ENCODE measurements at places on chromosomes 12 and 14. TPM values are rescaled to one million over a fixed set of nuclear protein-coding genes. Genes with fewer than 3 reads are reported as not detected.

DNA sequence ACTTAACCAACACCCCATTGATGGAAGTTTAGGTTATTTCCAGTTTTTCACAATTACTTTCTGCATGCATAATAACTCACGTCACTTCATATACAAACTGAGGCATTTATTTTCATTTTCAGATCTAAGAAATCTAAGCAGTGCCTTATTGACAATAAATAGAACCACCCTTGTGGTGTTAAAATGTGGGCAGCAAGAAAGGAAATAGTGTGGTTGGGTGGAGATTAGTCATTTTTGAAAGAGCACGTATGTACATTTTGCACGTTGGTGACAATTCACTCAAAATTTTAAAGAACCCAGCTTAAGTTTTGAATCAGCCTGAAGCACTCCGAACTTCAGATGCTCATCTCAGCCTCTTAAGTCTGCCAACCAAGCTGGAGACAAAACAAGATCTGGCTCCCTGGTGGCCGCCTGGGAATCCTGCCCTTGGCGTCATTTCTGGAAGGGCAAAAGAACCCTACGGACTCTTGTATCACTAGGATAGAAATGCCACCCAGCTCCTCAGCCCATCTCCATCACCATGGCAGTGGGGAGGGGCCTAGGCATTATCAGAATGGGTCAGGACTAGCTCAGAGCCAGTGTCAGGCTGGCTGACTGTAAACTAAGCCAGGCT is 89.5 kb upstream of the BCL2L14 start:
- no peak for DNase-seq

- no peak for DNase-seq
Measured at GRCh38 chr12:3097836-3098235, 20.7 kb downstream of the TSPAN9 start.

DNA sequence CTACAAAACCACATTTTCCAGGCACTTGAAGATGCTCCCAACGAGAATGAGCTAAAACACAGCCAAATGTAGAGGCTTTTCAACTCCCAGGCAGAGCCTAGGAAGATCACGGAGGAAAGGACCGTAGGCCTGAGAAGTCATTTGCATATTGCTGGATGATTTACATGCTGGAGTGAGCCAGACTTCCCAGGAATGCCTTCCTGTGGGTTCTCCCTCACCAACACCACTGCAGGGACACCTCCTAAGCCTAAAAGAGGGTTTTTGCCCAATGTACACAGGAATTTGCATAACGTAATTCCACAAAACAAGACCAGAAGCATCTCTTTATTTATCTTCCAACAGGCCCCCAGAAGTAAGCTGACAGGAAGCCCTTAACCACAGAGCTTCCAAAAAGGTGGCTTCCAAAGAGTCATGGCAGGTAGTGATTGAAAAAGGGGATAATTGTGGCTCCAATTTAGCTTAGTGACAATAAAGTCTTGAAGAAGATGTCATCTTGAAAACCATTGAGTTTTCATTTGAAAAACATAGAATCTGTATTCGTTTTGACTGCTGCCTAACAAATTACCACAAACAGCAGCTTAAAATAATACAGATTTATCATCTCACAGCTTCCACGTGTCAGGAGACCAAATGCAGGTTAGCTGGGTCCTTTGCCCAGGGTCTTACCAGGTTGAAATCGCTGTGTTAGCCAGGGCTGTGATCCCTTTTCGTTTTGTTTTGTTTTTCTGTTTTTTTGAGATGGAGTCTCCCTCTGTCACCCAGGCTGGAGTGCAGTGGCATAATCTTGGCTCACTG is 116.2 kb downstream of the EGLN3 start:
- no peak for DNase-seq

Gene ACRBP
- 1.2 TPM for total RNA-seq

- DNase-seq = no peak
Measured at GRCh38 chr14:46550836-46551235, 100.7 kb downstream of the RPL10L start.

Gene GPRC5D
- total RNA-seq = not detected

DNA sequence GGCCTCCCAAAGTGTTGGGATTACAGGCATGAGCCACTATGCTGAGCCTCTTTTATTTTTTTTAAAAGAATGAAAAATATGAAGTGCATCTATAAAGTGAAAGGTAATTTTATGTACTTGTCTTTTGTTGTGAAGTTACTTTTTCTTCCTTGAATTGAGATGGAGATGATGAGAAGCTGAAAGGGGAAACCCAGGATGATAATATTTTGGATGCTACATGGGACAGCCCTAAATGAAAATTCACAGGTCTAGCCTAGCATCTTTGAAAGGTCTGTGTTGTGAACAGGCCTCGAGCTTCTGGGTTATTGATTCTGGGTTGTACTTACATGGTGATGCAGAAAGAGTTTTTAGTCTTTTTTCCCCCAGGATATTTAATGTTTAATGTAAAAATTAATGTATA is 14.6 kb downstream of the DIP2B start:
- DNase-seq = no peak

Gene RTL1
- total RNA-seq = not detected
